ENCODE measurements at places on chromosomes 5 and 9.

DNA sequence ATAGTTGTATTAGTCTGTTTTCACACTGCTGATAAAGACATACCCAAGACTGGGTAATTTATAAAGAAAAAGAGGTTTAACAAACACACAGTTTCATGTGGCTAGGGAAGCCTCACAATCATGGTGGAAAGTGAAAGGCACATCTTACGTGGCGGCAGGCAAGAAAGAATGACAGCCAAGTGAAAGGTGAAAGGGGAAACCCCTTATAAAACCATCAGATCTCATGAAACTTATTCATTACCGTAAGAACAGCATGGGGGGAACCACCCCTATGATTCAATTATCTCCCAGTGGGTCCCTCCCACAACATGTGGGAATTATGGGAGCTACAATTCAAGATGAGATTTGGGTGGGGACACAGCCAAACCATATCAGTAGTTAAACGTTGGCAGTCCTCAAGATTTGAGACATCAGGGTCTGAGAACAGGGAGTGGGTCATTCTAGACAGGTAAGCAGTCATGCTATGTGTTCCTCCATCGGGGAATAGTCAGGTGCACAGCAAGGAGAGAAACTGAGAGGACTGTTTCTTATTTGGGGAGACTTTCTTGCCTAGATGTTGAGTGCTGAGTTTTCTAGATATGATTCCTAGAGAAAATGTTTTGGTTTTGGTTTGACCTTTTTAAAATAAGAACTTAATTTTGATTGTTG, 45.8 kb upstream of the ENTREP1 start:
- DNase-seq = no peak

- no peak for DNase-seq
Measured at GRCh38 chr9:136239983-136240330, 5.7 kb downstream of the QSOX2 start.

GRCh38 chr9:116271991-116272390, 118.4 kb downstream of the PAPPA start:
- no peak for DNase-seq

DNA sequence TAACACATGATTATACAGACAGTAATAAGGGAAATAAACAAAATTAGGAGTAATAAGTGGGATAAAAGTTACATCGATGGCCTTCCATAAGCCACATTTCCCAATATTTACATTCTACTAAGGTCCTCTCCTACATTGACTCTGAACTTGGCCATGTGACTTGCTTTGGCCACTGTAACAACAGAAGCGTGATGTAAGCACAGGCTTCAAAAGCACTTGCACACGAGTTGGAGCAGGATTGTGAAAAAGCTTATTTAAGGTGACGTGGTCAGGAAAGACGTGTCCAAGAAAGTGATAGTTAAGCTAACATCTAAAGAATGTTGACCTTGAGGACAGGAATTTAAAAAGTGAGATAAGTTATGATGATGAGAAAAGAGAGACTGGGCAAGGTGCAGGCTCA, 9.8 kb upstream of the CEMIP2 start:
- DNase-seq = no peak

Measured in stimulated activated CD8-positive, alpha-beta memory T cell treated with anti-CD3 and anti-CD28 coated beads, Interleukin-15, amount 100 ng/mL, for 24 hours (primary cell).